BJ (cell line): ENCODE measurements at places on chromosomes 2 and 18. TPM values are rescaled to one million over a fixed set of nuclear protein-coding genes. Genes with fewer than 3 reads are reported as not detected.

GRCh38 chr18:74589021-74589420 lies 8.6 kb upstream of the ZNF407 start:
- no peak for DNase-seq

DNA sequence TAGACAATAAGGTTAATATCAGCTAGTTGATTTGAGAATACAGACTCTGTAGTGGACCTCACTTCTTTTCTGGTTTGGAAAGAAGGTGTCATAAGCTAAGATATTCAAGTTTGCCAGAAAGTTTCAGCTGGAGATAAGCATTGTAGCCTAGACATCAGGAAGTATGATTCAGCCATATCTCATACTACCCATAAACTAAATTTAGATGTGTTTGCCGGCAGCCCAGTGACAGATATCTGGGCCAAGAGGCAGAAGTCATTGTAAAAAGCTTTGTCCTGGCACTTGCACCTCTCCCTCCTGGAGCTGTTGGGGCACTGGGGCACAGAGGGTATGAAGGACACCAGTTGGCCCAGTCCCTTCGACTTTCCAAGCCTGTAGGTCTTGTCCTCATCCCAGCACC lies 128.0 kb downstream of the EPHA4 start:
- peak; percentile 41 for DNase-seq

- DNase-seq = no peak
Observed at GRCh38 chr2:96437512-96437911, 67.6 kb downstream of the NEURL3 start.

DNA sequence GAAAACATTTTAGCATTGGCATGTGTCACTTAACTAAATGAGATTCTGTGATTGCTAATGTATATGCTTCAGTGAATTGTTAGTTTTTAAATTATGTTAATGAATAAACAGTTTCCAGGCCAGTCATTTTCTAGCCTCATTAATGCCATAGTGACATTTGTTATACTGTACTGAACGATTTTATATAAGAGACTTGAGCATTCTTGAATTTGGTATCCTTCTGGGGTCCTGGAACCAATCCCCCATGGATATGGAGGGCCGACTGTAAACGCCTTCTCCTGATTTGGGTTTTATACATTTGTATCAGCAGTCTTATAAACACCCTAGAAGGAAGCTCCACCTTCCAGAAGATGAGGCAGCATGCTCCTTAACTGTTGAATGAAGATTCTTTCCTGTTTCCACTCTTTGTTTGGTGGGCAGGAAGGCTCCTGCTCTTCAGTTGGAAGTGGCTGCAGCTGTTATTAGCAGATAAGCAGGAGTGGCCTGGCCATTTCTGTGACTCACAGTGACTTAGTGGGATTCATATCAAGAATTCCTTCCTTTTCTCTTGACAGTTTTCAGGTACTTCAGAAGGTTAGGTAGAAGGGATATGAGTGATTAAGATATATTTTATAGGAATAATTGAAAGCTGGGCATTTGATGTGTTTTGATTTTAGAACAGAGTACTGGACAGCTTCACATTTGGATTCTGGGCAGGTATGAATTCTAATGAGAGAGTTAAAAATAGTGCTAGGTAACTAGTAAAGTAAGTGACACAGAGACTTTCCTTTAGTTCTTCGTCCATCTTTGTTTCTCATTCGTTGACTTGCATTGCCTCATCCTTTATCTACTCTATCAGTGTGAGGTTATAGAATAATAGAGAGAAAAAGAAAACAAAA lies 124.9 kb downstream of the PLCL1 start:
- no peak for DNase-seq

DNA sequence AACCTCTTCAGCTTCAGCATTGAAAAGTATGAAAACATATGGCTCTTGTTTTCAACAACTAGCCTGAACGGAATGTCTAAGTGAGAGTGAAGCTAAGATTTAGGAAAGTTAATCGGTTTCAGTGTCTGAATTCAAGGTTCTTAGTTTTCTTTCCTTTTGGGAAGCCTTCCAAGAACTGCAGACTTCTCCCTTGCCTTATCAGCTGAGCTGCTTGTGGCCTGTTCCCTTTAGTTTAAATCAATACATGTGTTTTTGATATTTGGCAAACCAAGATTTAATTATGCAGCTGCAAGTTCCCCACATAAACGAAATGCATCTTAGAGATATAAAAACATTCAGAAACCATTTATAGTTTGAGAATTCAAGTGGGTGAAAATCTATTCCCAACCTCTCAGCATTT lies 274.3 kb upstream of the NRP2 start:
- DNase-seq = peak; percentile 67

DNA sequence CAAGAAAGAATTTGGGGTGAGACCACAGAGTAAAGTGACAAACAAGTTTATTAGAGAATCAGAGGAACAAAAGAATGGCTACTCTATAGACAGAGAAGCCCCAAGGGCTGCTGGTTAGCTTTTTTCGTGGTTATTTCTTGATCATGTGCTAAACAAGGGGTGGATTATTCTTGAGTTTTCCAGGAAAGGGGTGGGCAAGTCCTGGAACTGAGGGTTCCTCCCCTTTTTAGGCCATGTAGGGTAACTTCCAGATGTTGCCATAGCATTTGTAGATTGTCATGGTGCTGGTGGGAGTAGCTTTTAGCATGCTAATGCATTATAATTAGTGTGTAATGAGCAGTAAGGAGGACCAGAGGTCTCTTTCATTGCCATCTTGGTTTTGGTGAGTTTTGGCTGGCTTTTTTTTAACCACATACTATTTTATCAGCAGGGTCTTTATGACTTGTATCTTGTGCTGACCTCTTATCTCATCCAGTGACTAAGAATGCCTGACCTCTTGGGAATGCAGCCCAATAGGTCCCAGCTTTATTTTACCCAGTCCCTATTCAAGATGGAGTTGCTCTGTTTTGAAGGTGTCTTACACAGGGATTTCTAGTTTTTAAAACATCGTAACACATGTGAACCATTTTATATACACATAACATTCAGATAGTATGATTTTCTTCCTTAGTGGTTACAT lies 77.8 kb downstream of the MYO1B start:
- no peak for DNase-seq

DNA sequence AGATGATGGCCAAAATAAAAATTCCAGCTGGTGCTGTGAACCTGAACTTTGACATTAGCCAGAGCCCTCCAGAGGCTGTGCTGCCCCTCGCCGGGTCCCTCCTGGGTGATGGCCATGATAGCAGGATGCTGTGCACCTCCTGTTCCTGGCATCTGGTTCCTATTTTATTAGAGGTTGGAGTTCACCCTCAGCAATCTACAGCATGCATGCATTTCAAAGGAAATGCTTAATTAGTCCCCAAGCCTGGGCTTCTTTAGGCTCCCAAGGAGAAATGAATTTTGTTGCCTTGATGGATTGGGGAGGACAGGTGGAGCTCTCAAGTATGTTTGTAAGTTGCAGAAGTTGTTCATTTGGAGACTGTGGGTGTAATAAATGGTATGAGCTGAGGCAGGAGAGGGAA lies 166.9 kb downstream of the GLI2 start:
- DNase-seq = no peak

GRCh38 chr18:50262977-50263376 lies 3.3 kb downstream of the CFAP53 start:
- DNase-seq = no peak

DNA sequence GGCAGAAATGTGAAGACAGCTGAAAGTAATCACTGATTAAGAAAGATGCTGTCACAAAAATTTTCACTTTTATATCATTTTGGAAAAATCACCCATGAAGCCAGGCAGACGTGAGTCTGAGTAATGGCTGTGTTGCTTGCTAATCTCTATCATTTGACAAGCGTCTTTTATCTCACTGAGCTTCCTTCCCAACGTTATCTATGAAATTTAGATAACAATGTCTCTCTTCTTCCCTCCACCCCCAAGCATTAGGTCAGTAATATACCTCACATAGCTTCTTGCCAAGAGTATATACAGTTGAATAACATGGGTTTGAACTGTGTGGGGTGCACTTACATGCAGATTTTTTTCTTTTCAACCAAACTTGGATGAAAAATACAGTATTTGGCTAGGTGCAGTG lies 388.6 kb upstream of the NRXN1 start:
- no peak for DNase-seq

- no peak for DNase-seq
Observed at GRCh38 chr18:76350134-76351025, 144.7 kb downstream of the ZNF516 start.

GRCh38 chr2:74708296-74708695 lies 54.2 kb downstream of the SEMA4F start:
- no peak for DNase-seq

DNA sequence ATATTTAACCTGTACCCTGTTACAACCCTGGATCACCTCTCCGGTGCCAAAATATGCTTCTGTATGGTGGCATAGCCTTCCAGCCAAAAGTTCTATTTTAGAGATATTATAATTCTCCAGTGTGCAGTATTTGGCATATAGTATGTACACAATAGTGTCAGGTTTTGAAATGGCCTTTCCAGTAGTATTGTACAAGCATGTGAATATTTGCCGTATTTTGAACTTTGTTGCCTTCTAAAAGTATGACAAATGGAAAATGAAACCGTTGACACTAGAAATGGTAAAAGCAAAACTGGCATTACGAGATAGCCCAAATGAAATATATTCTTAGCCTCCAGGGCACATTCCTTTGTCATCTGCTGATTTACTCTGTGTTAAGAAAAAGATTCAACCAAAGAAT lies 431.2 kb downstream of the LRP1B start:
- DNase-seq = no peak

DNA sequence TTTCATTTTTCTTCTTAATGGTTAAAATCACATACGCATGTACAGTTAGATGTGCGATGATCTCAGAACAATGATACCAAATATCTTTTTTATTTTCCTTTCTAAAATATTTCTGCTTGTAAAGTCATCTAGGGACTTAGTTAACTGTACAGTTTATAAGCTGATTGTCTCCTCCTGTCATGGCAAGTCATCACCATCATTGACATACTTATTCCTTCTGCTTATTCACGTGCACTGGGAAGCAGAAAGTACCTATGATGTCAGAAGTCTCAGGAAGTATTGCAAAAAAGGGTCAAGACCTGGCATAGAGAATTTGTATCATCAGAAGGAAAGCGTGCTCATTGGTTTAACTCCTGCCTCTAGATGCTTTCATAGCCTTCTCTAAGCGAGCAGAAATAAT lies 154.2 kb downstream of the DSC3 start:
- no peak for DNase-seq

- no peak for DNase-seq
Observed at GRCh38 chr2:132560562-132560961, 109.4 kb downstream of the LYPD1 start.

GRCh38 chr2:120901201-120901600 lies 165.5 kb downstream of the GLI2 start:
- no peak for DNase-seq

DNA sequence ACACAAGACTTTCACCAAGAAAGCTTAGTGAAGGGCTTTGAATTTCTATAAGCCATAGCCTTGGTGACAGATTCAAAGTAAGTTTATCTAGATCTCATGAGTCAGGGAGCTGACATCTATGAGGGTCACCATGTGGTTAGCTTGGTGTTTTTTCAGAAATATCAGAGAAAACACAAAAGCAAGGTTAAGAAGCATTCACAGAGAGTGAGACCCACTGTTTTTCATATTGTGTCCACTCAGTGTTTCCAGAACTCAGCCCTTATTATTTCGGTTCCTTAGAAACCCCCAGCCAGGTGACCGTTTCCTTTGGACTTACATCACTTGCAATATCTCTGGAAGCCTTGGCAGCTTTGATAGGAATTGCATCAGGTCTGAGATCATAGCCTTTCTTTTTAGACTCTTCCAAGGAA lies 76.6 kb downstream of the NEB start:
- no peak for DNase-seq

- no peak for DNase-seq
Observed at GRCh38 chr2:58515827-58516573, 274.9 kb upstream of the FANCL start.

DNA sequence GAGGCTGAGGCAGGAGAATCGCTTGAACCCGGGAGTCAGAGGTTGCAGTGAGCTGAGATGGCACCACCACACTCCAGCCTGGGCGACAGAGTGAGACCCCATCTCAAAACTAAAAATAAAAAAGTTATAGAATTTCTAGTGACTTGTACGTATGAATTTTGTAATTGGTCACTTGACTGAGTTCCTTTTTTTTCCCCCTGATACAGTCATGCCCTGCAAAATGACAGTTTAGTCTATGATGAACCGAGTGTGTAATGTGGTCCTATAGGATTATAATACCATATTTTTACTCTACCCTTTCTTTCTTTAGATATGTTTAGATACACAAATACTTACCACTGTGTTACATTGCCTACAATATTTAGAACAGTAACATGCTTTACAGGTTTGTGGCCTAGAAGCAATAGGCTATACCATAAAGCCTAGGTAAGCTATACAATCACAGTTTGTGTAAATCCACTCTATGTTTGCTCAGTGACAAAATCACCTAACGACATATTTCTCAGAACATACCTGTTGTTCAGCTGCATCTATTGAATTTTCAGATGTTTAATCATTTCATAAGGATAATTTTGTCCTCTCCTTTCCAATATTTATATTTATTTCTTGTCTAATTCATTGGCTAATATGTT lies 25.4 kb downstream of the SOCS6 start:
- DNase-seq = no peak

DNA sequence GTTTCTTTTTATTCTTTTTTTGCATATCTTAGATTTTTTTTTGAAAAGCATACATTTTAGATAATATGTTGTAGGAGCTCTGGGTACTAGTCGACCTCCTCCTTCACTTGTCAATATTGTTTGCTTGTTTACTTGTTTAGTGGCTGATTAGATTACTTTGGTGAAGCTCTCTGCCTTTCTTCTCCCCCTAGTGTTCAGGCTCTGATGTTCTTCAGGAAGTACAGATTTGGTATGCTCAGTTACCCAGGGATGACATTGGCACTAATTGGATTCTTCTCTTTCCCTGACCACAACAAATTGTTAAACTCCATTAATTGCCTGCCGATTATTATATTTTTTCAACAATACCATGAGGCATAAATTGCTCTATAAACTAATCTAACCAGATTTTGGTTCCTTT lies 491.2 kb downstream of the SUCLG1 start:
- no peak for DNase-seq

RPL37A gene
- 4,924 and 5,113 TPM in 2 replicates for polyA plus RNA-seq

KIF1A gene
- 0.01 TPM in 1 of 2 replicates, not detected in the other for polyA plus RNA-seq

ELOA2 gene
- not detected in 2 replicates for polyA plus RNA-seq

BUB1 gene
- 22.2 and 23.9 TPM in 2 replicates for polyA plus RNA-seq
